ENCODE measurements at places on chromosomes 1 and 21. TPM values are rescaled to one million over a fixed set of nuclear protein-coding genes. Genes with fewer than 3 reads are reported as not detected.

DNA sequence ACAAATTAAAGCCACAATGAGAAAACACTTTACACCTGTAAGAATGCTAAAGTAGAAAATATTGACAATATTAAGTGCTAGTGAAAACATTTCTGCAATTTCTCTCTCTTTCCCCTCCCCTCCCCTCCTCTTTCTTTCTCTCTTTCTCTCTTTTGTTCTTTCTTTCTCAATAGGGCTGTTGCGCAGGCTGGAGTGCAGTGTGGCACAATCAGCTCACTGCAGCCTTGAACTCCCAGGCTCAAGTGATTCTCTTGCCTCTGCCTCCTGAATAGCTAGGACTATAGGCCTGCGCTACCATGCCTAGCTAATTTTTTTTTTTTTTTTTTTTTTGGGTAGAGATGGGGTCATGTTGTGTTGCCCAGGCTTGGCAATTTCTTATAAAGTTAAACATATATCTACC is 5.9 kb upstream of the SHISAL2A start:
- no peak for DNase-seq

LCE2C gene
- total RNA-seq: not detected

- DNase-seq: no peak
Measured at GRCh38 chr21:46159390-46159789, 4.0 kb upstream of the FTCD start.

- DNase-seq: no peak
Measured at GRCh38 chr1:214075999-214076707, 88.4 kb downstream of the PROX1 start.

DNA sequence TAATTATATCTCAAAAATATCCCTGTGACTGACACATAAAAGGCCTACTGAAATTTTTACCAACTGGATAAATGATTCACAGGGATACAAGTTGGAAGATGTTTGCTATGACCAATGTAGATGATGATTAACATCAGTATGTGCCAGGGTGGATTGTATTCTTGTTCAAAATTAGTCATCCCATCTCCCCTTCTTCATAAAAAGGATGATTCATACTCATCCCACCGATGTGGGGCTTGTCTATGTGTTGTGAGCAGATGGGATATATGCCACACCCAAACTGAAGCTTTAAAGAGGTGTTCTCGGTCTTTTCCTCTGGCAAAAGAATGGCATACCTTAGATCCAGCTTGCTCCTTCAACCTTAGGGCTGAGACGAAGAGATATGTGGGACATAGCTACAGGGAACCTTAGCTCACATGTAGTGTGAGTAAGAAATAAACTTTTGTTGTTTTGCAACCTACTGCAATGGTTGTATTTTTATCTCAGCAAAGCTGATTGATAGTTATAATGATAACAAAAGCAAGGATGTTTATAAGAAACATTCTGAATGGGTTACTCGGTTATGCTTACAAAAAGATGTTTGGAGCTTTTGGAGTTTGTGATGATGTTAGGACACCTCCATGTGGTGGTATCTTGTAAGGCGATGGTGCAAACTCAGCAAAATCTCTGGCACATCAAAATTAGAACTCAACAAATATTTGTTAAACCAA is 29.4 kb downstream of the SPATA17 start:
- no peak for DNase-seq

DNA sequence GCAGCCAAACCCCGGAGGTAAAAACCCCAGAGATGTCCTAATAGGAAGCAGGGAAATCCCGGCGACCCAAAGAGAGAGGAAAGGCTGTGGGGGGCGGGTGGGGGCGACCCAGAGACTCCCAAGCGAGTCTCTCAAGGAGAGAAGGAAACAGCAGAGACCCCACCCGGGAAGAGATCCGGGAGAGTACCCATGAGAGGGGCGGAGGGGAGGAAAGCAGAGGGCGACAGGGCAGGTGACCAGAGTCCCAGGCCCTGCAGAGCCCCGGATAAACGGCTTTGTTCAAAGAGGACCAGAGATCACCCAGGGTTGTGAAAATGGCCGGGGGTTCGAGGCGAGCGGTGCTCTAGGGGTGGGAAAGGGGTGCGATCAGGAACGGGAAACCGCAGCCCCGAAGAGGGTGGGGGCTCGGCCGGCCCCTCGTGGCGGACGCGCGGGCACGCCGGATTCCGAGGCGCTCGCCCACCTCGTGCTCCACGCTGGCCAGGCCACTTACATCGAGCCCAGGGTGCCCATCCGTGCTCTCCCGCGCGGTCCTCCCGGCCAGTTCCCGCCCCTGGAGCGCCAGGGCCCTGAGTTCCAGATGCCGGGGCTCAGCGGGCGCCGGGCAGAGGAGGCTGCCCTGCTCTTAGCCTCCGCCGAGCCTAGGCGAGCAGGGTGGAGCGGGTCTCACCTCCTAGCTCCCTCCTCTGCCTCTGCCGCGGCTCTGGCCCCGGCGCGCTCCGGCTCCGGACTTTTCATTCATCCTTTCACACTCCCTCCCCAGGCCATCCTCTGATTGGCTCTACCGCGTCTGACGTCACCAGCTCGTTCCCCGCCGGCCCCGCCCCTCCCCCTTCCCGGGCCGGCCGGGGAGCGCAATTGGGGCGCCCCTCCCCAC is 52.3 kb downstream of the RHBG start:
- DNase-seq: peak; percentile 93

NPR1 gene
- total RNA-seq: 107 TPM

DNA sequence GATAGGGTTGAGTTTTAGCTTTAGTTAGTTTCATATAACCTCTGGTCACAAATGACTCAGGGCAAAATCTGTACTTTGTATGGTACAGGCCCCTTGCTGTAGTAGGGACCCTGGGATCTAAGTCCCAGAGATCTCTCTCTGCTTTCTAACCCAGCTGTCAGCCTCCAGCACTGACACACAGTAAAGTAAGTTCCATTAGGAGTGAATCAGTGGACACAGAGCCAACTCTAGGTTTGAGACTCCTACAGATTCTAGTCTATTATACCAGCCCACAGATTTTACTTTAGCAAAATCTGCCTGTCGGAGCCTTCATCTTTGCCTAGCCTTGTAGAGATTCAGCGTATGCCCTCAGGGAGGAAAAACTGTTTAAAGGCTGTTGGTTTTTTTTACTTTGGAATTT is 52.5 kb downstream of the ANGPTL1 start:
- no peak for DNase-seq

DNA sequence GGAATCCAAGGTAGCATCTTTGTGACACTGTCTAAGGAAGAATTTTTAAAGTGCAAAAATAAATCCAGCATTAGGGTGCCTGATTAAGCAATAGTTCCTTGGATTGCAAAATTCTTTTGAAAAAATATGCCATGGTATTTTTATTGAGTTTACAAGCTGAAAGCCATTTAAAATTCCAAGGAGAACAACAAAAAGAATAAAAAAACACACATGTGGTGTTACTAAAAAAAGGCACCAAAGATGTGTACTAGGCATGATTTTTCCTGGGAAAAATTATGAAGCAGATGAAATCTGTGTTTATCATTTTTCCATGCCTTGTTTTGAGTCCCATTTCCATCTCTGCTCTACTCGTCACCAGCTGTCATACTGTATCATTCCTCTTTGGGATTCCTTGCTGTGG is 157.0 kb upstream of the ZNHIT6 start:
- no peak for DNase-seq

DNA sequence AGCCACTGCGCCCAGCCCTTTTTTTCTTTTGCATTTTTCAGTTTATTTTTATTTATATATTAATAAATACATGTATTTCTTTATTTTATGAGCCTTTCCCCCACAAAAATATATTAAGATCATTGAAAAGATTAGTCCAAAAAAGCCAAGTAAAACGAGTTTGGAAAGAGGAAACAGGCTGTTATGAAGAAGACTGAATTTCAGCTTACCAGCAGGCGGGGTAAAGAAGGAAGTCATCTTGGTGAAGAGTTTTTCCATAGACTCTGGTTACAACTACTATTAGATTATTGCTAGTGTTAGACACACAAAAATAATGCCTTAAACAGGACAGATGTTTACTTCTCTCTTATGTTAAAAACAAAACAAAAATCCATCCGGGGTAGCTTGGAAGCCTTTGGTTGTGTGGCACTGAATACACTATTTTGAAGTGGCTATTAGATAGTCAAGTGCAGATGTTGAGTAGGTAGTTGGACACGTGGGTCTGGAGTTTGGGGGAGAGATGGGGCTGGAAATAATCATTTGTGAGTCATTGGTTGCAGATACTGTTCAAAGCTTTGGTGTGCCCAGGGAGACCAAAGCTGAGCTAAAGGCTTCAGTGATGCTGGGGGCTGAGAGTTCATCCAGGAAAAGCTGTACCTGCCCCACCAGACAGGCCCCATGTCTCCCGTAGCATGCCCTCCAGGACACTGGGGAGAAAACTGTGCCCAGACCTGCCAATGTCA is 8.7 kb upstream of the LRRC71 start:
- DNase-seq: no peak

KLHL20 gene
- 27.2 TPM for total RNA-seq

TEDDM1 gene
- total RNA-seq: not detected

DNA sequence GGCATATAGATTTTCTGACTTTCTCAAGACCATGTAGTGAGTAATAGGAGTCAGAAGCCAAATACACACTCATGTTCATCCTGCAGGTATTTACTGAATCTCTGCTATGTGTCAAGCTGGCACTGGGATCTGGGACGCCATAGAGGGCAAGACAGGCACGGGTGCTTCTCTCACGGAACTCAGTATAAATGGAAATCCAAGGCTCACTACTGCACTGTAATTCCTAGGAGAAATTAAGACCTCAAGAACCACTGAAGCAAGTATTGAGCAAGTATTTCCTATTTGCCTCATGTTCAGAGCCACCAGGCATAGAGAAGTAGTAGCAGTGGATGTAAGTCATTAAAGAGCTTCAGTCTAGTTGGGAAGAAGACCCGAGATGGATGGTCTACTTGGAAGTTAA is 38.9 kb downstream of the EIF2D start:
- no peak for DNase-seq

- DNase-seq: peak; percentile 78
Measured at GRCh38 chr1:37394574-37395464, 79.6 kb upstream of the ZC3H12A start.

- DNase-seq: no peak
Measured at GRCh38 chr1:2050461-2050792, 216 bp downstream of the PRKCZ start.

GRCh38 chr1:208587110-208587509 is 342.9 kb upstream of the PLXNA2 start:
- DNase-seq: no peak

- DNase-seq: no peak
Measured at GRCh38 chr1:87399264-87399663, 70.6 kb downstream of the LMO4 start.

GRCh38 chr1:62301726-62302390 is 17.4 kb downstream of the KANK4 start:
- DNase-seq: peak; percentile 1

DEPDC1 gene
- 0.10 TPM for total RNA-seq

AVPR1B gene
- not detected for total RNA-seq

DNA sequence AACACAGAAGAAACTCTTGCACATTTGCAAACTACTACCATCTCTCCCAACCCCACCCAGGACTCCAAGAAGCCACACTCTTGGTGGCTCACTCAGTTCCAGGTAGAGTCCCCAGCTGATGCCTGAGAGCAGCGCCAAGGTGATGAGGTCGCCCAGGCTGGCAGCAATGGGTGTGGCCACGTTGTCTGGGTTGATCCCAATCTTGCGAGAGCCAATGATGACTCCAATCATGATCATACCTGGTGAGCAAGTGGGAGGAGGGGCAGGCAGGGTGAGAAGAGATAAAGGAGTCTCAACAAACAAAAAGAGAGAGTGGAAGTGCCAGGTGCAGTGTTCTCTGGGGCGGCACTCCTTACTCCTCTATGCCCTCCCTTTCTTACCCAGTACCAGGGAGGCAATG is 14.4 kb downstream of the SLC41A1 start:
- DNase-seq: no peak

SYNC gene
- 57.5 TPM for total RNA-seq

DNA sequence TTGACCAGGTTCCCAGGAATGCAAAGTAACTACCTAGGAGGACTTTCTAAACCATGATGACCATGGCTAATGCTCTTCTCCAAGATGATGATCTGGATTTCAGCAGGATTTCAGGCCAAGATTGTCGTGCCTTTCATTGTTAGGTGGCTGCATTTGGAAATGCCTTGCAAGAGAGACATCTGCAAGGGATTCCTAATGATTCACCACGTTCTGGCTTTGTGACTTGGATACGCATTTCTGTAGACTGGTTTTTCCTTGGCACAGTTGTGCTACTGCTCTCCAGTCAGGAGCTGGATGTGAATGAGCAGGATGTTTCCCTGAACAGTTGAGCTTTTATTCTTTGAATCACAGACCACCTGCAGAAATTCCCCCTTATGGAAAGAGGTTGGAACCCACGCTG is 212.4 kb downstream of the BACH1 start:
- no peak for DNase-seq

ELOVL1 gene
- total RNA-seq: 58.2 TPM

MIXL1 gene
- total RNA-seq: not detected

GRCh38 chr1:155925506-155925905 is 8.7 kb downstream of the KHDC4 start:
- no peak for DNase-seq

DNA sequence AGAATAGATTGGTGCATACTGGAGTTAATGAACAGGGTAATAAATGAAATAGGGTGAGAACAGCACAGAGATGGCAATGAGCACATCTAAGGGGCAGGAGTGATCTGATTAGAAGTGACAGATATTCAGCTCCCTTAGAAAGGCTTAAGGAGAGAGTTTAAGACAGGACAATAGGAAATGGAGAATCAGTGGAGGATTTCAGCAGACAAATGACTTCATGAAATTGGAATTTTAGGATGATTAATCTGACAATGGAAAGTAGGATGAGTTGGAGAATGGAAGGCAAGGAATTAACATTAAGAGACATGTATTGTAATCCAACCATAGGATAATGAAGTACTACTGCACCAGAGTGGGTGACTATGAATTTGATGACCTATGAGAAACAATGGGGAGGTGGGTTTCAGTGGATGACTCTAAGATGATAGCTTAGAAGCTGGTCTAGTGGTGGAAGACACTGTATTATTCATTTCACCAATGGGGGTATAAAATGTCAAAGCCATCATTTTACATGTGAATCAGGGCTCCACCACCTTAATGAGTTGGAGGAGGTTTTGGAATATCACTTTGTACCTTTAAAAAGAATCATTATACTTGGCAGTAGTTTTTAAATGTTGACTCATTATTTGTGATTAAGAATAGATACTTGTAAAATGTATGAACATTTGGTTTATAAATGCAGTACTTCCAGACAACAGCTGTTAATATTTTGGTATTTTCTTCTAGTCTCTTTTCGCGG is 139.1 kb downstream of the PLA2G4A start:
- DNase-seq: no peak

- DNase-seq: no peak
Measured at GRCh38 chr1:109484519-109484975, 842 bp downstream of the ATXN7L2 start.

LRRC53 gene
- total RNA-seq: not detected

GRCh38 chr1:200724064-200724463 is 14.6 kb upstream of the CAMSAP2 start:
- DNase-seq: no peak

CD84 gene
- 6.9 TPM for total RNA-seq

Measured in posterior vena cava (tissue), 2 donors.